AG09319 (cell line): ENCODE measurements at places on chromosomes 2 and 18.

DNA sequence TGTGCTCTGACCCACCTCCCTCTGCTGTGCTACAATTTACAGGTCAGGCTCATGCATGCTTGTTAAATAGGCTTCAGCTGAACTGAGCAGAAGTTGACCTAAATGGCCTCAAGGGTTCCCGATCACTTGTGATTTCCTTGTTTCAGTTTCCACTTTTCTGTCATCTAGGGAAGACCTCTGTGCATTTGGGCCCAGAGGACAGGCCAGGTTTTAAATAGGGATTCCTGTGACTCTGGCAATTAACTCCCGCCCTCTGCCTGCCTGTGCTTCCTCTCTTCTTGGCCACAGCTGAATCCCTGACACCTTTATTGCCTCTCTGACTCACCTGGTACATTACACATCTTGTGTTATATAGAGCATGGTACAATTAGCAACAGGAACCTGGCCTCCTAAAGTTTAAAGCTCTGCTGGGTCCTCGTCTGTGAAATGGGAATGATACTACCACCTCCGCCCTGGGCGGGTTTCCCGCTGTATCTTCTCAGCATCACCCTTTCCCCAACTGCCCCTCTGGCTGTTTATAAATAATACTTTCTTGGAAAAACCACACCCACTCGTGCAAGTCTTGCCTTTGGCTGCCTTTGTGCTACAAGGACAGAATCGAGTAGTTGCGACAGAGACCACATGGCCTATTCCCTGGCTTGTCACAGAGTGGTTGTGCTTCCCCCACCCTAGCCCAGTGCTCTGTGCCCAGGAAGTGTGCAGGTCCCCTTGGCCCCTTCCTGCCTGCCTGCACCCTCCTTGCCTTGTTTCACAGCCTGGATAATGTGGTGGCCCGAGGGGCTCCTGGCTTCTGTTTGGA is 7.9 kb downstream of the CABLES1 start:
- no peak for DNase-seq

- no peak for DNase-seq
Observed at GRCh38 chr2:12170121-12170520, 423.7 kb downstream of the LPIN1 start.

- no peak for DNase-seq
Observed at GRCh38 chr2:160812830-160813505, 319.4 kb upstream of the RBMS1 start.

GRCh38 chr18:61666876-61667590 is 225.8 kb downstream of the RNF152 start:
- no peak for DNase-seq

- no peak for DNase-seq
Observed at GRCh38 chr2:50875561-50875960, 156.4 kb downstream of the NRXN1 start.

GRCh38 chr2:241739651-241740050 is 5.2 kb downstream of the D2HGDH start:
- no peak for DNase-seq
